ENCODE measurements at places on chromosomes 4 and X. TPM values are rescaled to one million over a fixed set of nuclear protein-coding genes. Genes with fewer than 3 reads are reported as not detected.

CCSER1 gene
- 6.9 TPM for total RNA-seq

ASB9 gene
- total RNA-seq = not detected

EPHA5 gene
- total RNA-seq = 0.46 TPM

RHOXF2B gene
- 0.42 TPM for total RNA-seq

TCEAL5 gene
- 39.7 TPM for total RNA-seq

PPARGC1A gene
- total RNA-seq = 129 TPM

KLHL34 gene
- total RNA-seq = not detected

ACSL4 gene
- total RNA-seq = 60.6 TPM

TMEM31 gene
- 0.73 TPM for total RNA-seq

STAP1 gene
- not detected for total RNA-seq

SGCB gene
- 13.4 TPM for total RNA-seq

MMRN1 gene
- 0.96 TPM for total RNA-seq

ARR3 gene
- 1.8 TPM for total RNA-seq

SLC4A4 gene
- total RNA-seq = 1.8 TPM

TMPRSS11E gene
- not detected for total RNA-seq

CHIC1 gene
- 14.4 TPM for total RNA-seq

UPF3B gene
- total RNA-seq = 15.0 TPM

MSMO1 gene
- 51.0 TPM for total RNA-seq

RBMX2 gene
- total RNA-seq = 26.7 TPM

SLC2A9 gene
- total RNA-seq = 2.1 TPM

BANK1 gene
- 0.48 TPM for total RNA-seq

TLR10 gene
- total RNA-seq = not detected
